ENCODE measurements at places on chromosomes 5 and 9.

DNA sequence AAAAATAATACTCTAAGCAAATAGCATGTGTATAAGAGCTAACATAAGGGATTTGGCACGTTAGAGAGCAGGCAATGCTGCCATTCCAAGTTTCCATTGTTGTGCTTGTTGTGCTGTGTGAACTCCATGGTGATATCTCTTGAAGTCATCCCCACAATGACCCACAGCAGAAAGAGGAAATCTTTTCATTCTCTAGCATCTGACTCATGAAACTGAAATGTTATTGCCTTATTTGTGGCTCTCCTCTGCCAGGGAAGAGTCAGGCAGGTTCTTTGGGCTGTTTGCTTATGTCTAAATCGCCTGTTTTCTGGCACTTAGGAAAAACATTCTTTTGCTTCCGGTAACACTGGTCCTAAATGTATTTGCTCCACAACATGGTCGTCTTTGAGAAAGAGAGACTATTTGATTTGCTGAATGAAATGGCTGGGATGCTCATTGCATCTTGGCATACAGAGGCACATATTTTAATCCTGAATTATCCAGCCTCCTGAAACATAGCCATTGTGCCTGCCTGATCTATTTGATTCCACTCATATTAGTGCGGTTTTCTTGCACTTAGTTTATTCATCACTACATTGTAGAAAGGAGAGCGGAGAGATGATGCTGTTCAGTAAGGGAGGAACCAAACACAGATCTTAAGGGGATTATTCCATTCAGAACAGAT, 188.8 kb downstream of the CSNK1G3 start:
- DNase-seq = no peak

- DNase-seq = no peak
Measured at GRCh38 chr5:74392711-74393351, 247.7 kb downstream of the ENC1 start.

DNA sequence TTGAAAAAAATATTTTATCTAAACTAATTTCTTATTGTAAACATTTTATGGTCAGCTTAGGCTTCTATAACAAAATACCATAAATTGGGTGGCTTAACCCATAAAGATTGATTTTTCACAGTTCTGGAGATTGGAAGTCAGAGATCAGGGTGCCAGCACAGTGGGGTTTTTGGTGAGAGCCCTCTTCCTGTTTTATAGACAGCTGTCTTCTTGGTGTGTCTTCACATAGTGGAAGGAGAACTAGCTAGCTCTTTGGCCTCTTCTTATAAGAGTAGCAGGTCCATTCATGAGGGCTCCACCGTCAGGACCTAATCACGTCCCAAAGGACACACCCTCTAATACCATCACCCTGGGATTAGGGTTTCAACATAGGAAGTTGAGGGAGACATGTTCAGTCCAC, 26.6 kb downstream of the OTULINL start:
- no peak for DNase-seq

GRCh38 chr5:141910271-141910673, 13.4 kb upstream of the DELE1 start:
- no peak for DNase-seq

- no peak for DNase-seq
Measured at GRCh38 chr5:74422671-74423070, 217.9 kb downstream of the ENC1 start.

GRCh38 chr9:133731876-133732638, 6.1 kb downstream of the SARDH start:
- DNase-seq = peak; percentile 69

DNA sequence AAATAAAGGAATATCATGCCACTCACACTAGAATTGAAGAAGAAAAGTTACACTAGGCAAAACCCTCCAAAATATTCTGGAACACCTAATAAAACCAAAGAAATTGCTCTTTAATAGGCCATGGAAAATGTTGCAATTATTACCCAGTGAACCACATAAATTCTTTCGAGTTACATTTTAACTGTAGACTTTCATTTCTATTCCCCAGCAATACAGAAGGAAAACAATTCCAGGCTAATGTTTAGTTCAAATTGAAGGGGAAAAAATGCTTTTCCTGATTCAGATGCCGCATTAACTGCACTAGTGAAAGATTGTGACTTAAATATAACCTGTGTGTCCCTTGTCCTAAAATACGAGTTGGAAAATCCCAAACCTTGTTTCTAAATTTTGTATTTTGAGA, 439.3 kb upstream of the ADAMTS16 start:
- no peak for DNase-seq

GRCh38 chr5:76152161-76152560, 69.0 kb downstream of the SV2C start:
- DNase-seq = no peak

DNA sequence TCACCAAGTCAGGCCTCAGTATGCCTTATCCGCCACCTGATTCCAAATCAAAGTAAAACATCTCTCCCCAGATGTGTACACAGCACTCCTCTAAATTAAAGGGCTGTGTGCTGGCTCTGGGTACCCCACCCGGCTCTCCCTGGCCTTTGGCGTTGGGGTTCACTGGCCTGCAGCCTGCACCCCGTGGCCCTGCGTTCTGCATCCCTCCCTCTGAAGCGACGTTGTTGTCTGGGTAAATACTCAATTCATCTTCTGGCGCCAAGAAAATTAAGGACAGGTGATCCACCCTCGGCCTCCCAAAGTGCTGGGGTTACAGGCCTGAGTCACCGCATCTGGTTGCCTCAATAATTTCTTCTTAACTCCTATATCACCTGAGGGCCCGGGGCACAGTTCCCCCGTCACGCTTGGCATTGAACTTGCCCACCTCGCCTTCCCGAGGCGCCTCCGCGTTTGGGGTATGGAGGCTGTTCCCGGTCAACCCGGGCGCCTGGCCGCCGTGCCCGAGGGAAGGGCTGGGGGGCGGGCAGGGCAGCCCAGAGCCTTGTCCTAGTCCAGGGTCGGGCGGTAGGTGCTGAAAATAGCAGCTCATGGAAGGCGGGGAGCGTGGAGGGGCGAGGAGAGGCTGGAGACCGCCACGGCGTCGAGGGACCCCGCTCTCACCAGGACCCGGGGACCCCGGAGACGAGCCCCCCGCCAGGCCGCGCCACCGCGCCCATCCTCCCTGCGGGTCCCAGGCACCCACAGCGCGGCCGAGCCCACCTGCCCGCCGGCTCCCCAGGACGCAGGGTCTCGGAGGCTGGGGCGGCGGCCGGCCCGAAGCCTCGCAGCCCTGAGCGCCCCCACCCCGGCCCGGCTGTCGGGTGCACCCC, 531 bp downstream of the ABO start:
- no peak for DNase-seq

DNA sequence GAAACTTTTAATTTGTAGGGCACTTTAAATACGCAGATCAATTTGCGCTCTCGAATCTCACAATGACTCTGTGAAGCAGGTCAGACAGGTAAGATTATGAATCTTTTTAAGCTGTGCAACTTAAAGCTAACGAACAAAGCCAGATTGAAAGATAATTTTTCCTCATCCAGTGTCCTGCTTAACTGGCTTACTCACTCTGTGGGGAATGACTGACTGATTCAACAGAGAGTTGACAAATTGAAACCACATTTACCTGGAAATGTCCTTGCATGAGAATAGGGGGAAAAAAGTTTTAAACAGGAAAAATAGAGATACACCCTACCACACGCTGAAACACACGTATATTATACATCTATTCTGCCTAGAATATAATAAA, 187.9 kb downstream of the MAN2A1 start:
- DNase-seq = no peak

GRCh38 chr5:177450667-177451424, 4.2 kb downstream of the PRR7 start:
- no peak for DNase-seq

GRCh38 chr9:134858051-134858841, 22.4 kb upstream of the FCN2 start:
- no peak for DNase-seq

DNA sequence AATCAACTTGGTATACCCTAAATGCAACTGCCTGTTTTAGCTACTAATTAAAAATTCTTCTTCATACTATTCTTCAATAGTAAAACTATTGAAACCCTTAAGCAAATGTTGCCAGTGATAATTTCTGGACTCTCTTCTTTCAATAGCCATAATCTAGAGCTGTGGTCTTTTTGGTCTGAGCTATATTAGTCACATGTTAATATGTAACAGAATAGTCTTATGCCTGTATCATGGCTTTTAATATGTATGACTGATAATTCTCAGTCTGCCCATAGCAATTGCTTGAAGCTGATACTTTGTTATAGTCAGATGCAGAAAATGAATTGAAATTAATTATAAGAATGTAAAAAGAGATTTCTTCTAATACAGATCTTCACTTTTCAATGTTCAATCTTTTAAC, 1871.9 kb upstream of the CDH6 start:
- no peak for DNase-seq

DNA sequence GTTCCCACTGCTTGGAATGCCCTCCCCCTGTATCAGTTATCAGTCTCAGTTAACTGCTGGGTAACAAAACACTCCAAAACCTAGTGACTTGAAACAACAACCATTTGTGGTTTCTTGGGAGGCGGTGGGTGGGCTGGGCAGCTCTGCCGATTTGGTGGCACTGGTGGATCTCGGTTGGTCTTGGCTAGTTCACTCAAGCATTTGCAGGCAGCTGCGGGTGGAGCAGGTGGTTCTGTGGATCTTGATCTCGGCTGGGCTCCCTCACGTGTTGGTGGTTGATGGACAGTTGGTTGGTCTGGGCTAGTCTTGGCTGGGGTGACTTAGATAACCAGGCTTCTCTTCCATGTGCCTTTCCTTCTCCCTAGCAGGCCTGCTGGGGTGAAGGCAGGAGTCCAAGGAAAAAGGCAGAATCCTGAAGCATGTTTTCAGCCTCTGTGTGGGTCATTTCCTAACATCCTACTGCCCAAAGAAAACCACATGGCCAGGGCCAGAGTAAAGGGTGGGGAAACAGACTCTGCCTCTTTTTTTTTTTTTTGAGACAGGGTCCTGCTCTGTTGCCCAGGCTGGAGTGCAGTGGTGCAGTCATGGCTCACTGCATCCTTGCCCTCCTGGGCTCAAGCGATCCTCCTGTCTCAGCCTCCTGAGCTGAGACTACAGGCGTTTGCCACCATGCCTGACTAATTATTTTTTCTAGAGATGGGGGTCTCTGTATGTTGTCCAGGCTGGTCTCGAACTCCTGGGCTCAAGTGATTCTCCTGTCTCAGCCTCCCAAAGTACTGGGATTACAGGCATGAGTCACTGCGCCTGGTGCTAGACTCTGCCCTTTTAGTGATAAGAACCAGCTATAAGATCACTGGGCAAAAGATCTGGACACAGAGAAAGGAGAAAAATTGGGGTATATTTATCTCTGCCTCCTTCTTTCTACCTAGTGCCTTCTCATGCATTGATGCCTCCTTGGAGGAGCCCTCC, 183.7 kb downstream of the RGS3 start:
- DNase-seq = no peak
